ENCODE measurements at places on chromosomes 2 and 18. TPM values are rescaled to one million over a fixed set of nuclear protein-coding genes. Genes with fewer than 3 reads are reported as not detected.

Gene ANKRD30BL
- not detected for total RNA-seq

Gene ERFE
- 1.8 TPM for total RNA-seq

Gene UGT1A5
- total RNA-seq = not detected

Gene NEMP2
- total RNA-seq = 7.9 TPM

DNA sequence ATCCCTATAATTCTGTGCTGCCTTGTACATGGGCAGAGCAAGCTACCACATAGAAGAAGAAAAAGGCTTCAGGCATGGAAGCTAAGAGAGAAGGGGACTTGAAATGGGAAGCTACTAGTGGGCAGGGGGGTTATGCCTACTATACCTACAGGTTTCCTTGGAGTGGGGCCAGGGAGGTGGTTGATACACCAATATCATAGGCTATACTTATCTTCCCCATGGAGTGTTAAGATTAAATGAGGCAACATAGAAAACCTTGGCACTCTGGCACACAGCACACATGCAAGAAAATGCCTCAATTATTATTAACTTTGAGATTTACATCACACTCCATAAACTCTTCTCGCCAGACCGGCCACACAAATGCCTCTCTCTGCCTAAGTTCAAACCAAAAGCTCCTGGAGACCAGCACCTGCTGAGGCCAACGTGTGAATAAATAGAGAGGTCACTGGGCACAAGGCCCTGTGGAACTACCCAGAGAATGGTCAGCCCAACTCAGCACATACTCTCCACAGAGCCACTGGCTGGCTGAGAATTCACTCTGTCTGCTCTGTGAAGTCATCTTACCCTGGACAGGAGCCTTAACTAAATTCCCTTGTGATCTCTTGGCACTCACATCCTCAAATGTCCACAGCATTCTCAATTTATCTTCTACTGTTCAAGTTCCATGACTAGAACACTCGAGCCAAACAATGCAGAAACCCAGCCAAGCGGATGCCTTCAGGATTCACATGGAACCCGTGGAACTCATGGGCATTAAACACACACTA is 498.7 kb downstream of the BCL11A start:
- no peak for DNase-seq

- no peak for DNase-seq
Observed at GRCh38 chr2:159695795-159696448, 16.4 kb upstream of the MARCHF7 start.

GRCh38 chr2:8602809-8603208 is 79.0 kb upstream of the ID2 start:
- no peak for DNase-seq

GRCh38 chr2:107986278-107987217 is at the start of gene SLC5A7:
SLC5A7 (plus strand) TSS chr2:107986524; CDS start chr2:107988156, 1,632 bp downstream.
- DNase-seq = no peak

GRCh38 chr18:41940506-41941215 is 14.4 kb upstream of the PIK3C3 start:
- DNase-seq = no peak

DNA sequence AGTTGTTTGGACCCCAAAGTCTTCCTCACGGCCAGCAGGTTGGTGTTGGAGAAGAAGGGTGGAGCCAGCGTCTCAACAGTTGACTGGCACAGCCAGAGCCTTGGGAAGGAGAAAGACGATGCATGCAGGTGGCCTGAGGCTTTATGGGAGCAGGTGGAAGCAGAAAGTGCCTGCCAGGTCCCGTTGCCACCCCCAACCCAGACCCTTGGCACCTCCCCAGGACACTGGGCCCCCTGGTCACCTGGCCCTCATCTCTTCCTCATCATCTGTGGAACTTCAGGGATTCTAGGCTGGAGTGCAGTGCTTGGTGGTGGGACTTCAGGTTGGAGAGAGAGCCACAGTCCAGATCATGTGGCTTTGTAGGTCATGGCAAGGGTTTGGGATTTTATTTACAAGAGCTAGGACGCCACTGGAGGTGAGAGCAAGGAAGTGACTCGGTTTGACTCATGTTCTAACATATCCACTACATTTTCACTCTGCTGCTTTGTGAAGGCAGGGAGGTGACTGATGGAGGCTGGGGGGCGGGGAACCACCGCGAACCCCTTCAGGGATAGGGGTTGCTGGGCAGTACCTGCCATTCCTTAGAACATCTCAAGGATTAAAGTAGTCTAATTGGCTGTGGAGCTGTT is 62.5 kb upstream of the B3GNT7 start:
- DNase-seq = no peak

DNA sequence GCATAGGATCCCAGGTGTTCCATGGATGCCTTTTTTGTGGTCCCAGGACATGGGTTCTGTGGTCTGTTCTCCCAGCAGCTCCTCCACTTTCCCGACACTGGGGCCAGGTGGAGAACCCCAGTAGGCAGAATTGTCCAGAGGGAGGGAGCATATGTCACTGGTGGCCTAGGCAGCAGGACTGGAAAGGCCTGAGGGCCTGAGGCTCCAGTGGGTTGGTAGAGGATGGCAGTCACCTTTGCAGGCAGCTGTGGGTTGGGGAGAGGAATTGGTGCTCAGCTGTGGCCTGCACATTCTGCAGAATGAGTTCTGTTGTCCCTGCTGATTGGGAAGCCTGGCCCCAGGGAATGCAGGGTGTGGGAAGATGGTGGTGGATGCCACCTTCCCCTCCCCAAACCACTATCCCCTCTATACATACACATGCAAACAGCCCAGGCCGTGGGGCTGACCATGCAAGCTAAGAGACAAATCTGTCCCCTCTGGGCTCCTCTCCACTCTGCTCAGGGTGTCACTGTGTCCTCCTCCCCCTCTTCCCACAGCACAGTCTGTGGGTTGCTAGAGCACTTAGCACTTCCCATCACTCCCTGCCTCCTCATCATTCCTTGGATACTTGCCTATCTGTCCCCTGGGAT is 11.4 kb downstream of the CTIF start:
- DNase-seq = no peak

DNA sequence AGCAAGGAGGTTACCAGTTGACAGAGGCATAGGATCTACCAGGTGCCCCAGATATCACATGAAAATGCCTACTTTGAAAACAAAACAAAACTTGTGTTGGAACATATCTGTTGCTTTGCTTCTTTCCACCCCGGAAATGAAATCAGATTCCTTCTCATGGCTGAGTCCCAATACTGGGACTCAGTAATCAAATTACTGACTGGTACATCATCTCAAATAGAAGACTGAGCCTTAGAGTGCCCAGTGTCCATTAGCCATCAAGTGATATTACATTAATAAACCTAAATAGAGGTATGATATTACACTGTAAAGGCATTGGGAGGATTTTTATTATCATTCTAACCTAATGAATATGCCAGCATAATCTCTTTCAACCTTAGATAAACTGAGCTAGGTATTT is 48.6 kb upstream of the MSTN start:
- DNase-seq = no peak

DNA sequence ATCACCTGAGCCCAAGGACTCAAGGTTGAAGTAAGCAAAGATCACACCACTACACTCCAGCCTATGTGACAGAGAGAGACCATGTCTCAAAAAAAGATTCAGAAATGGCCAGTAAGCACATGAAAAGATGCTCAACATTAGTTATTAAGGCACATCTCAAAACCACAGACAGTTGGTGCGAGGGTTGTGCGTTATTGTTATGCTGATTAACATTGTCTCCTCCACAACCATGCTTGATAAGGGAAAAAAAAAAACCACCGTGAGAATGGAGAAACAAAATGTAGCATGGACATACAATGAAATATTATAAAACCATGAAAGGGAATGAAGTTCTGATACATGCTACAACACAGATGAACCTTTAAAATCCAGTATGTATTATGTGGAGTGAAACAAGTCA is 27.3 kb downstream of the MOB4 start:
- no peak for DNase-seq

DNA sequence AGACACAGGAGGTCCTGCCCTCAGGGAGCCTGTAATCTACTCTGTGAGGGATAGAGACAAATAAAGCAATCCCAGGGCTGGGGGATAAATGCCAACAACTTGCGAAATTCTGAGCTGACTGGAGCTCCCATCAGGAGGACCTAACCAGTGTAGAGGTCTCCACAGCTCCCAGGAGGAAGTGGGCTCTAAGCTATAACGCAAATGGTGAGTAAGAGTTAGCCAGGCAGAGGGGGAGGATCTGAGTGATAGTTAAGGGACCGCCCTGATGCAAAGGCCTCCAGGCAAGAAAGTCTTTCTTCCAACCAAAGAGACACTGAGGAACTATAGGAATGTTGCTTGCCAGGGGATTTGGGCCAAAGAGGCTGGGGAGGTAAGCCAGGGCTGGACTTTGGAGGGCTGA is 16.0 kb upstream of the ZNF532 start:
- no peak for DNase-seq
